K562 (cell line): ENCODE measurements at places on chromosomes 1 and 21. TPM values are rescaled to one million over a fixed set of nuclear protein-coding genes. Genes with fewer than 3 reads are reported as not detected.

FMO4 gene
- total RNA-seq = 0.27 and 0.49 TPM in 2 replicates

MX2 gene
- 0.95 and 1.0 TPM in 2 replicates for total RNA-seq

NFASC gene
- 0.04 and 0.16 TPM in 2 replicates for total RNA-seq

SLC25A34 gene
- 0.13 and 0.16 TPM in 2 replicates for total RNA-seq

ASCL5 gene
- not detected in 2 replicates for total RNA-seq

LORICRIN gene
- total RNA-seq = not detected in 2 replicates

SERPINC1 gene
- 0.62 and 1.1 TPM in 2 replicates for total RNA-seq

SPATA1 gene
- 2.2 and 2.3 TPM in 2 replicates for total RNA-seq

KRTAP24-1 gene
- not detected in 2 replicates for total RNA-seq

S100A7 gene
- not detected in 2 replicates for total RNA-seq
